ENCODE measurements at places on chromosomes 1 and 21.

DNA sequence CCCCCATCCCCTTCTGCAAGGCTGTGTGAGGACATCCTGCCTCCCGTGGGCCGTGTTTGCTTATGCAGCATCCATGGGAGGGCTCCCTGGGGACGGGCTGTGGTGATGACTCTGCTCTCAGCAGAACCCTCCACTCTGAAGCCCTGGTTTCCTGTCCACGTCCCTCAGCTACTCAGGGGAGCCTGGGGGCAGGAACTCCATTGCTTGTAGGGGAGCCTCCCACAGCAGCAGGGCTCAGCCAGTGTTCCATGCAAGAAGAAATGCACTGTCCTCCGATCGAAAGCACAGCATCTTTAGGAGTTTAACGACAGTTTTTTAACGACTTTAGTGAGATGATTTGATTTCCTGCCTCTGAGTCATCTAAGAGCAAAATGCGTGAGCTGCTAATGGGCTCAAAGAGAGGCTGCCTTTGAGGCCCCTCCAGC lies 8.3 kb upstream of the KCNAB2 start:
- peak; percentile 66 for DNase-seq

DNA sequence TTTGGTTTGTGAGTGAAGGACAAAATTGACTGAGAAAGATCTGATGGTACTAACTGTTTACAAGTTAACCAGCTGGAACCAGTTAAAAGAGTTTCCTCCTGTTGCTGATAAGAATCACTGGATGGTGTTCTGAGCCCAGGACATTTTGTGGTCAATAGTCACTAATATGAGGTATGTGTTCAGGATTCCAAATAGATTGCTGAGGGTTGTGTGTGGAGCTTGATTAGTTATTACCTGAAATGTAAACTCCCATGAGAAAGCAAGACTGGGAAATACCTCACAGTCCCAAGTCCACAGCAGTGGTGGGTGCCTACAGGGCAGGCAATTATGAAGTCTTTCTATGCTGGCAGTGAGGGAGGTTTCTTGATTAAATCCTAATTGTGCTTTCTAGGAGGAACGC lies 164.6 kb downstream of the DNM3 start:
- peak; percentile 50 for DNase-seq

GRCh38 chr1:236124965-236125364 lies 17.4 kb upstream of the GPR137B start:
- DNase-seq: no peak

DNA sequence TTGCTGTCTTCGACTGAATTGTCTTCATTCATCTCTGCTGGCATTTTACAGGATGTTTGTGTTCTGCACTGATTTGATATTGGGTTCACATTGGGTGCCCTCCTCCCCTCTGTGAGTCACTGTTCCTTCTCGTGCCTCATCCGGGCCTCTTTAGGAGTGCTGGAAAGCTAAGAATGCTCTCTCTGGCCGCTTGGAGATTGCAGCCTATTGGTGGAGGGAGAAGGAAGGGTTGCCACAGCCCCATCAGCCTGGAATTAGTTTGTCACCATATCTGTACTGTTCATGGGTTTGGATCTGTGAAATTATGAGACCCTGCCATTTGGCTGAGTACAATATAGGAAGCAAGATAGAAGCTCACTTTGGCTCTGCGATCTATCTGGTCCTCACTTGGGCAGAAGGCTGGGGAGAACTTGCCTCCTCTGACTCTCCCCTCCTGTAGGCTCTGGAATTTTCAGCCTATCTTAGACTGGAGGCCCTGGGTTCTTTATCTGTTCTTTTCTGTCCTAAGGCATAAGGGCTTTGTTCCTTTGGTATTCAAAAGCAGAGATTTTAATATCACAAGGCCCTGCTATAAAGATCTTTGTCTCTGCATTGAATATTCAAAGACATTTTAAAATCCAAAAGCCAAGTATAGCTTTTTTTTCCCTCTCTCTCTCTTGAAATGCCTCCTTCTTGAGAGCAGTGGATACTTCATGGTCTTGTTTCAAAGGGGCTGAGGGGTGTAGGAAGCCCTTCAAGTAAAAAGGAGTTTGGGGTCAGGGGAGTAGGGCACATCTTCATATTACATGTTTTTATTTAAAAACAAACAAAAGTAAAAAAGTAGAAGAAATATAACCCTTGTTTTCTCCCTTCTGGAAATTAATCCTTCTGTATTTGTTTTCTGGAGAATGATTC lies 347.9 kb downstream of the ZP4 start:
- DNase-seq: no peak

- peak; percentile 53 for DNase-seq
Measured at GRCh38 chr1:24673341-24673740, 30.2 kb downstream of the SRRM1 start.

DNA sequence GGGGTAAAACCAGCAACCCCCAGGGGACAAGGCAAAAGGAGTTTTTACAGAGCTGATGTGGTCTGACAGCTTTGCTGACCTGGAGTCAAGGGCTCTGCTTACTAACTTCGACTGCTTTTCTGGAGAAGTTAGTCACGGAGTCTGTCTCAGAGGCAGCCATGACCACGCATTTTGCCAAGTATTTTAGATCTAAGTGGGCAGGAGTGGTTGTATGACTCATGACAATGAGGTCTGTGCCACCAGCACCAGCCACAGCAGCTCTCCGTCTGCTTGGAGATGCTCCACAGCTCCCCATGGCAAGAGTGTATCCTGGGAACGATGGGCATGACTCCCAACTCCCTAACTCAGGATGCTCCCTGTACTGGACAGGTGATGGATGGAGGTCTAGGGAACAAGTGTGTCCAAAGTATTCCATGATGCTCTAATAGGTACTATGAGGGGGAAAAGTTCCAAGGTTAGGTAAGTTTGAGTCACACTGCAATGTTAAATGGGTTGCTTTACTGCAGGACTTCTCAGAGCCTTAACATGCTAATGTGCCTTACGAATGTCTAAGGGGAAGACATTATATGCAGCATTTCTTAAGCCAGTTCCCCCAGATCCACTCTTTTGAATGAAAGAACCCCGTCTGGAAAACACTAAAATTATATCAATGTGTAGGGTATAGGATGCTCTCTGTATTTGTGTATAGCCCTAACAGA lies 359.0 kb downstream of the HHAT start:
- peak; percentile 36 for DNase-seq

- DNase-seq: no peak
Measured at GRCh38 chr1:160030657-160031364, 979 bp downstream of the PIGM start.

- no peak for DNase-seq
Measured at GRCh38 chr1:112564081-112564480, 54.9 kb downstream of the ST7L start.

GRCh38 chr1:20367116-20367585 lies 76.5 kb downstream of the VWA5B1 start:
- peak; percentile 23 for DNase-seq

DNA sequence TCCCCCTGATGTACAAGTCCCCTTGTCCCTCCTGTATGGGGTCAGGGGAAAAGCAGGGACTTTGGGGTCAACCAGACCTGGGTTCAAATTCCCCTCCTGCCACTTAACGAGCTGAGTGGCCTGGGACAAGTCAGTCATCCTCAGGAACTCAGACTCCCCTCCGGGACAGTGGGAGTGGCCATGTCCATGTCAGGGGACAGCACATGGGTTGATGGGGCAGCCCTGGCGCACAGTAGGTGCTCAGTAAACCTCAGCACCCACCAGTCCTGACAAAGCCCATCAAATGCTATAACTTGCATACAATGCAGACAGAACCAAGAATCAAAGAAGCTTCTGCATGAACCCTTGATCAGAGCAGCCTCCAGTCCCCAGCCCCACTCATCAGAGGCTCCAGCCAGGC lies 30.0 kb downstream of the MATN1 start:
- DNase-seq: no peak

DNA sequence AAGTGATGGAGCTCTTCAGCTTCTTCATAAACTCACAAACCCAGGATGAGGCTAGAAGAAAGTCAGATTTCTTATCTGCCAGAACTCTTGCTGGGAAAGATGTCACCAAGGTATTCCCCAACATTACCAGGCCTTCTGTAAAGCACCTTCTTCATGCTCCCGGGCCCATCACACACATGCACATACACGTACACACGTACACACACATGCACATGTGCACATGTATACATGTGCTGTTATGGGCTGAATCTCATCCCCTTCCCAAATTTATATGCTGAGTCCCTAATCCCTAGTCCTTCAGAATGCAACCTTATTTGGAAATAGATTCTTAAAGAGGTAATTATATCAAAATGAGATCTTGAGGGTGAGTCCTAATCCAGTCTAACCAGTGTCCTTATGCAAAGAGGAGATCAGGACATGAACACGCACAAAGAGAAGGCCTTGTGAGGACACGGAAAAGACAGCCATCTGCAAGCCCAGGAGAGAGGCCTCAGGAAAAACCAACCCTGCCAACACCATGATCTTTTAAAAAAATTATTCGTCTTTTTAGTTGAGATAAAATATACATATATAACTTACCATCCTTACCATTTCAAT lies 76.4 kb upstream of the LYST start:
- no peak for DNase-seq
